ENCODE measurements at places on chromosomes 6 and 20.

DNA sequence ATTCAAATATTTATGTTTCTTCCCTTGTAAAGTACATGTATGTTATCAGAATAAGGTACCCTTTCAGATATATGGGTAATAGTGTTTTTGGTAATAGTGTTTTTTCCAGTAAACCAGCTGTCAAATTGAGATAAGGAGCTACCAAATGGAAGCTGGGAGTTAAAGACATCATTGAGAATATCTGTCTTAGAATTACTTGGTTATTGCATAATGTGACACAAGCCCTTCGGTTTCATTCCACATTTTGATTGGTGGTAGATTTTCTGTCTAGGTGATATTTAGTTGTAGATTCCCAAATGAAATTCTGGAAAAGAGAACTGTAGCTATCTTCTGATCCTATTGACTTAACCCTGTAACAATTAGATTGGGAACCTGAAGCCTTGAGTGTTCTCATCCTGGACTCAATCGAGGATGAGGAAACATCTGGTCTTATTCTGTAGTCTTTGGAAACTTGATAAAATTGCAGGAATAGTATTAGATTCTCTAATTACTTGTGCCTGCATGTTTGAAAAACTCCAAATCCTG, 75.1 kb upstream of the SYNJ2 start:
- DNase-seq, result no peak

GRCh38 chr20:46985671-46986070, 91.0 kb downstream of the EYA2 start:
- no peak for DNase-seq

DNA sequence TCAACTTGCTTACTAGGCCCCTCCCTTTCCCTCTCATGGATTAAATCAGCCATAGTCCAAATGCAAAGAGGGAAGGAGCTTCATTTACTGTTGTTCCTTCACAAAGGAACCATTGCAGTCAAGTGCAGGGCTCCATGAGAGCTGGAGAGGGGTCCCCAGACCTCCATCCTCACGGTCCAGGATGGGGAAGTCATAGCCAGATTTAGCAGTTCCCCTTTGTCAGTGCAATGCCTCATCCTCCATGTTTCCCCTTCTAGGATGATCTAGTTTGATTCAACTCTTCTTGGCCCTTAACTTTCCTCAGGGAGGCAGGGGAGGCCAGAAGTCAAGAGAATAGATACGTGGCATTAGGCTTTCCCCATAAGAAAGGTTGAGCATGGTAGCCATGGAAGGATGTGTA, 66.5 kb upstream of the FUCA2 start:
- no peak for DNase-seq

GRCh38 chr6:169292338-169293124, 38.9 kb upstream of the THBS2 start:
- no peak for DNase-seq

- DNase-seq, result no peak
These were observed 15.9 kb upstream of the CPNE1 start for GRCh38 chr20:35680452-35681183.

DNA sequence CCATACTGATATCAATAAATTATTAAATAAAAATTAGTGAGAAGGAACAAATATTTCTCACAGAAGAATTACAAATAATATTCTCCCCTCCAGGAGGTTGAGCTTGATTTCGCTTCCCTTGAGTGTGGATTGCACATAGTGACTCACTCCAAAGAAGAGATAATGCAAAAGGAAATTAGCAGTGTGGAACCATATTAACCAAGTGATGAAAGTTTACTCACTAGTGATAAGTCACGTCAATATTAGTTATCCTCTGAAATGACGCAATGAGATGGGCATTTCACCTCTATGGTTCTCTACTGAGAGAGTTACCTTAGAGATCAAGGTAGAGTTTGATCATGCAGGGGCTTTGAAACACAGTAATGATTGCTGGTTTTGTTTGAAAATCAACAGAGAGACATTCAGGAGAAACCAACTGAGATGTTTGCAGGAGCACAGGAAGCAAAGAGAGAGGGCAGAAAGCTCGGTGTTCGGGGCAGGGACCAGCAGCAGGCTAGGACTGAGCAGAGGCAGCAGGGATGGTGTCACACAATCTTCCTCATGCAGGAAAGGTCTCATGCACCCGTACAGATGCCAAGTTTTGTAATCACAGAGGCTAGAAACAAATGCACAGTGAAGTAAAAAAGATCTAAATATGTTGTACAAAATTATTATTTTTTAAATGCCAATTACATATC, 634.5 kb downstream of the QKI start:
- DNase-seq, result no peak

- no peak for DNase-seq
These were observed 20.4 kb upstream of the BPIFB1 start for GRCh38 chr20:33262658-33263065.

GRCh38 chr6:119237177-119237715, 112.3 kb downstream of the MAN1A1 start:
- DNase-seq, result no peak

DNA sequence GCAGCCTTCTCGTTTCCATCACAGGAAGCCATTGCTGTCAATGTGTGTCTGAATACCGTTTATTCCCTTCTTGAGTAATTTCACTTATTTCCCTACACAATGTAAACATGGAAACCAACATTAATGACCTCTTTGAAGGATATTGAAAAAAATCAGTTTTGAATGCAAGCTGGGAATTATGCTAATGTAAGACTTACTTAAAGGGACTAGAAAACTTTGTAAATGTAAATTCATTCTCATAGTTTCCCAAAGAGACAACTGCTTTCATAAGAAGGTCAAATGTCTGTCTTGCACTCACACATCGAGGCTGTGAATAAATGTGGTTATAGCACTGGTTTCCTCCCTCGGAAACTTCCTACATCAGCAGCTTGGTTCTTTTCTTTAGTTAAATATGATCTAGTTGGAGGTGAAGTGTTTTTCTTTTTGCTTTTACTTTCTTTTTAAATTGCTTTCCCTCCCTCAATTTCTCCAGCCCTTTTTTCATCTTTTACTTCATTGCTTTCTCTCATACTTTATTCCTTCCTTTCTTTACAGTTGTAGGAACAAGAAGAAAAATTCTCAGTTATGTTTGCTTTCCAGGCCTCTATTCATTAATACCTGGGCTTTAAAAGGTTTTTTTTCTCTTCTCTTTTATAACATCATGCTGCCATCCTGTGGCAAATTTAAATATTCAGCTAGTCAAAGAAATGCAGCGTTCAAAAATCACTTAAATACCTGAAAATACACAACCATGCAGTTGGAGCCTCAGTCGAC, 108.3 kb downstream of the TNFAIP3 start:
- no peak for DNase-seq

DNA sequence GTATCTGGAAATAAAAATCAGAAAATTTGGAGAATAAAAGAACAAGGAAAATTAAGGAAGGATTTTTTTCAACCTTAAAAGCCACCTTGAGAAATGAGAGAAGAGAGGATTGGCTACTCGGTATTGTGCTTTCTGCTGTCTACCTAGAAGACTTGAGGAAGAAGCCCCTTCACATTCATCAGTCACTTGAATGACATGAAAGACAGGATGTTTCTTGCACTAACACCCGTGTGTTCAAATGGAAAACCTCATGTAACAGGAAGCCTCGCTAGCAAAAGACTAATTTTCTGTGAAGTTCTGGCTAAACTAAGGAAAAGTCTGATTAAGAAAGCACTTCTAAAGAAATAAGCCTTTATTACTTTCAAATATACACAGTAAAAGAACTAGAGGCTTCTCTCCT, 69.9 kb downstream of the OLIG3 start:
- no peak for DNase-seq
